Activated CD4-positive, alpha-beta memory T cell treated with anti-CD3 and anti-CD28 coated beads for 36 hours (primary cell): ENCODE measurements at places on chromosomes 2 and 18.

DNA sequence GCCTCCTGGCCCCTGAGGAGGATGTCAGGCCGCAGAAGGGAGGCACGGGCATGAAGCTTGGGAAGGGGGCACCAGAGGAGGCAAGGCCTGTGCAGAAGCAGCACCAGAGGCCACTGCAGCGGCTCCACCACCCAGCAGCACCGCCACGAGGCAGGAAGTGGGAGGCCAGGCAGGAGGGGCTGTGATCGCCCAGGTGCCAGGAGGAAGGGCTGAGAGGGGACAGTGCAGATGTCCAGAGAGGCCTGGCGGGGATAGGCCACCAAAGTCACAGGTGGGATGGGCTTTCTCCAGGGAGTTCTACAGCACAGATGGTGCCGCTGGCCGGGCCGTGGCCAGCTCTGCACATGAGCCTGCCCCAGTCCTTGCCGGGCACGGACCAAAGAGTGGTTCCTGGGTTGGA, 6.0 kb upstream of the ALPI start:
- no peak for DNase-seq
- no peak overlapping the region for H3K27ac ChIP-seq
- H3K4me1 ChIP-seq: no peaks in the 10 kb centered on the region
- H3K36me3 ChIP-seq: no peaks in the 10 kb centered on the region

DNA sequence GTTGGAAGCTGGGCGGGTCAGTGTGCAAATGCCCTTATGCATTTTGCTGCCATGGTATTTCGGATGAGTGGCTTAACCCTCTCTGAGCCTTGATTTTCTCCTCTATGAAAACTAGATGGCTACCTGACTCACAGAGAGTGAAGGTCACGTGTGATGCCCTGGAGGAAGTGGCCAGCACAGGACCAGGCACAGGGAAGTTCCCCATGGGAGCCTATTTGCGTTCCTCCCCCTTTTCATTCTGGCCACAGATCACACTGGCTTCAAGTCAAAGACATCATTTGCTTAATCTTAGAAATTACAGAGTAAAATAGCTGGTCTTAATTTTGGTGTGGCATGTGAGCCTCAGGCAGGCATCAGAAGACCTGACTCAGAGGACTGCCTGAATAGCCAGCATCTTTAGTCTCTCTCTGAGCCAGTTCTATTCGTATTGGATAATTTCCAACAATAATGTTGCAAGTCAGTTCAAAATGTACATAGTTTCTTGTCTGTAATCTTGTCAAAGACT, 57.6 kb upstream of the CD302 start:
- no peak for DNase-seq
- no peaks in the 10 kb centered on the region for H3K27me3 ChIP-seq
- H3K27ac ChIP-seq: no peak overlapping the region
- H3K4me3 ChIP-seq: no peak overlapping the region
- H3K36me3 ChIP-seq: peaks cover 60% of the 10 kb centered on the region

DNA sequence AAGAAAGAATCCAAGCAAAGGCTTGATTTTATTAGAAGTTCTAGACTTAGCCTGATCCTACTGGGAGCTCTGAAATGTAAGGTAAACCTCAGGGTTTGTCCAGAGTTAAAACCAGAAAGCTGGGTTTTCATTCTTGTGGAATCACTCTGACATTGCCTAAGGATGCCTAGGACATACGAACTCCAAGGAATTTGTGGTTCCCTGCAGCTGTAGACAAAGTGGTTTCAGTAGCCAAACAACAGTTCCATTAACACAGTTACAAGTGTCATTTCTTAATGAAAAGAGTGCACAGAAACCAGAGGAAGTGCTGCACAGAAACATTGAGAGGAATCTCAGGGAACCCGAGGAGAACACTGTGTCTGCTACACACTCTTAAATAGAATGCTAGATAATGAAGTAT, 221.4 kb upstream of the ST6GAL2 start:
- no peak overlapping the region for H3K4me3 ChIP-seq
- no peak for DNase-seq
- no peak overlapping the region for H3K27ac ChIP-seq
- no peaks in the 10 kb centered on the region for H3K36me3 ChIP-seq
- H3K27me3 ChIP-seq: no peaks in the 10 kb centered on the region
- H3K4me1 ChIP-seq: no peaks in the 10 kb centered on the region

DNA sequence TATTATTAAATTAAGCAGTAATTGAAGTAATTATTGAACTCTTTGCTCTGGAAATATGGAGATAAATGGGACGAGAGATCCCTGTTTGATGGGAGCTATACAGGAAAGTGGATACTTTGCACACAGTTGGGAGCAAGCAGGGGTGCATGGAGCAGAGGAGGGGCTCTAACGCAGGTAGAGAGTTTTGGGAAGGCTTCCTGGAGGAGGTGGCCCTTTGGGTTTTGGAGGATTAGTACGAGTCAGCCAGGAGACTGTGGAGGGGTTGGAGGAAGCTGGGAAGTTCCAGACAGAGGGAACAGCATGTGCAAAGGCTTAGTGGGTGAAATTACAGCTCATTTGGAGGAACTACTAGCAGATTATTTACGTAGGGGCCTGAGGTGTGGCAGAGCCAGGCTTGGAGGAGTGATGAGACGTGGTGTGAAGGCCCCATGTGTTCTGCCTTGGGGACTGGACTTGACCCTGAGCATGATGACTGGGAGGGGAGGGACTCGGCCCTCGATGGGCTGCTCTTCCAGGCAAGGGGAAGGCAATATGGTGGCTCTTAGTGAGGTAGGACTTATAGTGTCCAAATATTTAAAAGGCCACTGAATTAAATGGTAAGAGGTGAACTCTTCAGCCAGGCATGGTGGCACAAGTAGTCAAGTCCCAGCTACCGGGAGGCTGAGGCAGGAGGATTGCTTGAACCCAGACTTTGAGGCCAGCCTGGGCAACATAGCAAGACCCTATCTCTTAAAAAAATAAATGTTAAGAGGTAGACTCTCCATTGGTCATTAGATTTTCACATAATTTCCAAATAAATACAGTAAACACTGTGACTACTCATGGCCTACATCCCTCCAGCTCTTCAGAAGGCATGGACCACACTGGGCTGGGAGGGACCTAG, 30.2 kb downstream of the GREB1 start:
- no peak for DNase-seq
- no peak overlapping the region for H3K4me3 ChIP-seq
- H3K4me1 ChIP-seq: no peaks in the 10 kb centered on the region
- no peaks in the 10 kb centered on the region for H3K36me3 ChIP-seq
- H3K27me3 ChIP-seq: peaks cover 5% of the 10 kb centered on the region
- no peak overlapping the region for H3K27ac ChIP-seq

GRCh38 chr2:98753801-98754200, 22.9 kb upstream of the MGAT4A start:
- no peak for DNase-seq
- H3K4me1 ChIP-seq: peaks cover 23% of the 10 kb centered on the region
- no peak overlapping the region for H3K27ac ChIP-seq
- H3K27me3 ChIP-seq: no peaks in the 10 kb centered on the region

DNA sequence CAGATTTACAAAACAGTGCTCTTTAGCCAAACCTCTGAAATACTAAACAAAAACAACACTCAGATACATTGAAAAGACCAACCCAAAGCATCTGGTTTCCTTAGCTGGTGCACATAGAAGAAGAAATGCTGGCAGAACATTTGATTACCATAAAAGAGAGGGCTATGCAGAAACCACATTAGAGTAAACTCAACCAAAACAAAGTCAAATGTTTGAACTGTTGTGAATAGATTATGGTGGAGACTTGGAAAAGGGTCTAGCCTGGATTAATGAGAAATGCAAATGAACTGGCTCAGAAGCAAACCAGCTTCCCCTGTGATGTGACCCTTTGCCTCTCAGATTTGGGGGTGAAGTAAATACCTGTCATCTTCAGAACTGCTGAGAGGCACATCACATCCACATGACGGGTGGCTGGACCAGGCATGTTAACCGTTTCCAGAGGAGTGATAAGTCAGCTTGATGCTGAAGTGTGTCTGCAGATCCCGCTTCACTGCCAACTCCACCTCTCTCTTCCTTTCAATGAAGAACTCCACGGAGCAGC, 153.0 kb downstream of the NRP2 start:
- H3K27ac ChIP-seq: no peak overlapping the region
- H3K4me3 ChIP-seq: no peak overlapping the region
- no peak for DNase-seq
- peaks cover 15% of the 10 kb centered on the region for H3K27me3 ChIP-seq
- no peaks in the 10 kb centered on the region for H3K4me1 ChIP-seq

GRCh38 chr2:176177580-176178037, 10.9 kb upstream of the HOXD1 start:
- no peak for DNase-seq
- peaks cover 76% of the 10 kb centered on the region for H3K27me3 ChIP-seq
- H3K4me1 ChIP-seq: peaks cover 20% of the 10 kb centered on the region
- peaks cover 6% of the 10 kb centered on the region for H3K36me3 ChIP-seq
- no peak overlapping the region for H3K27ac ChIP-seq
- H3K4me3 ChIP-seq: no peak overlapping the region

DNA sequence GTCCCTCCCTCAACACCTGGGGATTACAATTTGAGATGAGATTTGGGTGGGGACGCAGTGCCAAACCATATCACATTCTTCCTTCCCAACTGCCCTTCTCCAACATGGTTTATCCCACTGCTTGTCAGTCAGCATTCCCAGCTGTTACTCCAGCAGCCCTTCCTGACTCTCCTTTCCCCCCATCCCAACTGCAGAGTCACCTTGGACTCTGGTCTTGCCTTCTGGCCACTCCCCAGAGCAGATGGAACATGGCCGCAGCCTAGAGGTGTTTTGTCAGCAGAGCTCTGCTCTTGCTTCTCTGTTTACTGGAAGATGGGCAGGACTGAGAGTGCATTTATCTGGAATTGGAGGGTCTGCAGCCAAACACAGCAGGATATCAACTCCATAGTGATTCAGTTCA, 51.2 kb upstream of the MEX3C start:
- no peak for DNase-seq
- no peaks in the 10 kb centered on the region for H3K36me3 ChIP-seq
- H3K4me3 ChIP-seq: no peak overlapping the region
- peaks cover 9% of the 10 kb centered on the region for H3K27me3 ChIP-seq

- H3K4me3 ChIP-seq: no peak overlapping the region
- peaks cover 8% of the 10 kb centered on the region for H3K36me3 ChIP-seq
- H3K4me1 ChIP-seq: peaks cover 9% of the 10 kb centered on the region
- DNase-seq: no peak
These were observed 30.6 kb upstream of the MREG start for GRCh38 chr2:216043949-216044348.

- H3K27ac ChIP-seq: no peak overlapping the region
- DNase-seq: no peak
- H3K4me1 ChIP-seq: peaks cover 6% of the 10 kb centered on the region
- H3K36me3 ChIP-seq: no peaks in the 10 kb centered on the region
- H3K27me3 ChIP-seq: no peaks in the 10 kb centered on the region
These were observed 12.5 kb downstream of the SERPINB7 start for GRCh38 chr18:63787673-63788072.

DNA sequence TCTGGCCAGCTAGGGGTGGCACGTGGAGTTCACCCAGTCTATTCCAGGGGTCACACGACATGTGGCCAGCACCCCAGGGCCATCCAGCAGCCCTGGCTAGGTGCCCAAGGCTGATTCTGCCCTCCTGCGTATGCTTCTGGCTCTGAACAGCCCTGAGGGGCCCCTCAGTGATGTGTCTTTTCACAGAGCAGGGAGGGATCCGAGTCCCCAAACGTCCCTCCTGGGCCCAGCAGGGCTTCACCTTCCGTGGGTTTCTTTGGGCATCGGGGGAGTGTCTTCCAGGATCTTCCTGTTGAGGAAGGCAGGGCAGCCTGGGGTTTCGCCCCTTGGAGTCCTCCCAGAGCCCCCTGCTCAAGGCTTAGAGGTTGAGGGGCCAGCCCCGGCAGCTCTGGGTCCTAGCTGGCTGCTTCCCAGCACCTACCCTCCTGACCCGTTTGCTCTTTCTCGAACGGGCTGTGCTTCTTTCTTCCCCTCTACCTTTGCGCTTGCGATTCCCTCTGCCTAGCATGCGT, 165.9 kb downstream of the DYSF start:
- H3K27ac ChIP-seq: no peak overlapping the region
- H3K4me3 ChIP-seq: no peak overlapping the region

GRCh38 chr2:54015798-54016699, 45.3 kb upstream of the PSME4 start:
- no peak overlapping the region for H3K4me3 ChIP-seq
- no peak for DNase-seq
- no peaks in the 10 kb centered on the region for H3K27me3 ChIP-seq
- H3K27ac ChIP-seq: no peak overlapping the region
- peaks cover 21% of the 10 kb centered on the region for H3K4me1 ChIP-seq

DNA sequence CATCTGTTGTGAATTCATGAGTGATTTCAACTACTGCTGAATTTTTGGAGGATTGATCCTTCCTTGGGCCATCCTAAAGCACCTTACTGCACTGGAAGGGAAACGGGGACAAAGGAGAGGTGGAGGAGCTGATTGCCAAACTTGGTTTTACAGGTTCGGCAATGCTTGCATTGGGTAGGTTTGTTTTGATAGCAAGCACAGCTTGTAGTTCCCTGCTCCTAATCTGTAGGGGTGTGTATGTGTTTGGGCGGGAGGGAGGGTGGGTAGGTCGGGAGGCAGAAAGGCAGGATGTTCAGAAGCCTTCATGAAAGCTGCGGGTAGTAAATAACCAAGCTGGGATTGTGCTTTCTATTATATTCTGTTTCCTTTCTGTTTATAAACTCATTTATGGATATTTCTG, 24.6 kb downstream of the PHLPP1 start:
- H3K27me3 ChIP-seq: no peaks in the 10 kb centered on the region
- no peaks in the 10 kb centered on the region for H3K36me3 ChIP-seq
- H3K4me1 ChIP-seq: peaks cover 15% of the 10 kb centered on the region
- DNase-seq: no peak
- H3K27ac ChIP-seq: no peak overlapping the region
- H3K4me3 ChIP-seq: no peak overlapping the region

- no peaks in the 10 kb centered on the region for H3K4me1 ChIP-seq
- DNase-seq: no peak
- H3K4me3 ChIP-seq: no peak overlapping the region
- no peaks in the 10 kb centered on the region for H3K27me3 ChIP-seq
These were observed 208.5 kb upstream of the FN1 start for GRCh38 chr2:215644233-215644897.
